ENCODE measurements at places on chromosomes 2 and 18.
A peak's percentile ranks its signal among the peaks of the same experiment; 100 is the strongest.

DNA sequence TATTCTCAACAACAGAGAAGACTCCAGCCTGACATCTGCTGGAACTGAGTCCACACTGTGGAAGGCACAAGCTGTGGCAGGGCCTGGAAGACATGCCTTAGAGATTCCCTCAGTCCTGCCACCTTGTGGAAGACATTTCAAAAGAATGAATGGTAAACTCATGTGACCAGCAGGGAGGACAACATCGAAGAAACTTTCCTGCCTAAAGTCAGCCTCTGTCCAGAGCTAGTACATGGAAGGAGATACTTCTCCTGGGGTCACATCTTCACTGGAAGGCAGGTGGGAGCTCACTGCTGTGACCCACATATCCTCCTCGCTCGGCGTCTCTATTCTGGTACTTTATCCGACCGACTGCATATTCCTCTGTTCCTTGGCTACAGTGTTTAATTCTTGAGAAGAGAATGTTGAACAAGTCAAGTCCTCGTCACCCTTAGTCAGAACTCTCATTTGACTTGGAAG lies 59.5 kb downstream of the PUM2 start:
- peak; percentile 87 for DNase-seq

- DNase-seq, result no peak
Measured at GRCh38 chr18:78652001-78652545, 327.5 kb upstream of the SALL3 start.

DNA sequence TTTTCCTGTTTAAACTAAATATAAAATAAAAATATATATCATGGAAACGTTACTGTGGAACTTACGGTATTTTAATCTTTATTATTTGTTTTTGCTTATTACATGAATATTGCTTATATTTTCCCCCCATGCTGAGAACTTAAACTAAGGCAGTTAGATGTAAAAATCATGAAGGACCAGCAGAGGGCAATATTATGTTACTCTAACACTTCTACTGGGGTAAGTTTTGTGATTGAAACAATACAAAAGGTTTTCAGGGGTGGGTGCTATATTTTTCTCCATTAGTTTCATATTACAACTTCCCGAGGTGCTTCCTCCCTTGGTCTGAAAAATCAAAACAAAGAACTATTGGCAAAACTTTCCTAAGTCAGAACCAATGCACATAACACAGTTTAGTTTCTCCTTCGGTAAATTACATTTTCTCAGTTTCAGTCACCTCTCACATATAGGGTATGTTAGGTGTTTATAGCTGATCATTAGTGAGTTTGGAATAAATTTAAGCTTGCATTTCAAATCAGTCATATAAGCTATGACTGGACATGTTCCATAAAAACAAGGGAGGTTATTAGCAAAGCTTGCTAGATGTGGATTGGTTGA lies 54.8 kb downstream of the ZNF407 start:
- DNase-seq, result peak; percentile 14

DNA sequence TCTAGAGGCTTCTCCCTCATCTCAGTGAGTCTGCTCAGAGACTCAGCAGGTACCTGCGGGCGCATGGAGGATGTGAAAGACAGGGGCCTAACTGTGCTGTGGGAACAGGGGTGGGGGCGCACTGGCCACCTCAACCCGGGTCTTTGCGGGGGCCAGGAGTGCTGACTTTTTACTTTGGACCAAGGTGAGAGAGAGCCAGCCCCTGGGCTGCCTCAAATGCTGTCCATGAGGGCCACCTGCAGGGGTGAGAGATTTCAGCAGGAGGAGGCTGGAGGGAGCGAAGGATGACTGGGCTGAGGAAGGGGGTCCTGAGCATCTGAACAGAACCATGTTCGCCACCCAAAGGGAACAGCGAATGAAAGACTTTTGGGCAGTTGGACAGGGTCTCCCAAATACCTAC lies 129.4 kb downstream of the TNS1 start:
- no peak for DNase-seq

GRCh38 chr2:208129744-208130711 lies at the start of gene CRYGC:
TSS of gene CRYGC (minus strand) at chr2:208129828. CDS start at chr2:208129792, 36 bp downstream.
- peak; percentile 59 for DNase-seq

DNA sequence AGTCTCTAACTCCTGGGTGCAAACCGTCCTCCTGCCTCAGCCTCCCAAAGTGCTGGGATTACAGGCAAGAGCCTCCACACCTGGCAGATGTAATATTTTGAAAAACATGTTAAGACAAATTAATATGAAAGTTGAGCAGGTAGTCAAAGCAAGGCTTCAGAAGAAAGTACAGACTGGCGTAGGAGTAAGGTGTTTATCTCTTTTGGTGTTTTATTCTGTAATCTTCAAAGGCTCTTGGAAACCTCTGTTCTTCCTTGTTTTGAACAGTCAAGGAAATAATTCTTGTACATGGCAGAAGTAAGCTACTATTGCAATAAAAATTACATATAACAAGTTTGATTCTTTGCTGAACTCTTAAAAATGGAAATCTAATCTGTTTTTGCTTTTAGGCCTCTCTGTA lies 5.3 kb downstream of the RNF138 start:
- DNase-seq, result no peak

- peak; percentile 42 for DNase-seq
Measured at GRCh38 chr2:201220102-201220570, 37.2 kb downstream of the CASP10 start.

DNA sequence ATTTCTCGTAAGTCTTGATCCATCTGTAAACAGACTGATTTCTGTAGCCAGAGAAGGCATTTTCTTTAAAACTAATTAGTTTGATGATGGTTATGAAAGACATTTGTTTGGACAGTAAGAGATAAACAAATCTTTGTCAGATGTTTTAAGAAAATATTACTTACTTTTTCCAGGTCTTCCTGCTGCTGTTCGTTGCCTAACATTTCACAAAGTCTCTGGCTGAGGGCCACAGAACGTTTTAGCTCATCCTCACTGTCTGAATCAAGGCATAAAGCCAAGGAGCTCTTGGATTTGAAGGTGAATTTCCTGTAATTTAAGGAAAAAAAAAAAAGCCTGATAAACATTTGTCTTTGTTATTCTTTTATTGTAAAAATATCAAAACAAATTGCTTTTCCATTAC lies 57.8 kb downstream of the VIL1 start:
- DNase-seq, result no peak

DNA sequence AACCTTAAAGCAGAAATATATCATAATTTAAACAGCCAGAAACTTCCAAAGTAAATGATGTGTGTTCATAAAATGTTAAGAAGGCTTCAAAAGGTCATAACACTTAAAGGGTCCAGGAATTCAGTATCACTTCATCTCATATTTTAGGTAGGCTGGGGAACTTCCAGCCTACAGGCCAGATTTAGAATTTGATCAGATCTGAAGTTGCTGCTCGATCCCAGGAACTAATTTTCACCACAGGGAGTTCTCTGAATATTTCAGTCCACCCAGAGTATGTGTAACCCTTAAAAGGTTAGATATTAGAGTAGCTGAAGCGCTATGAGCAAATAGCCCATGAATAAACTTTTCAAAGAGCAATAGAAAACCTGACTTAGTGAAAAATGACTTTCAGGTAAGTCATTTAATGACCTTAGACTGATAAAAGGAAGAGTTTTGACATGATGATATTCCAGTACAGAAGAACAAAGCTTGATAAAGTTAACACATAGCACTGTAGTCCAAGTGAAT lies 1.7 kb downstream of the WIPF1 start:
- no peak for DNase-seq

- DNase-seq, result no peak
Measured at GRCh38 chr18:79496237-79496977, 100.7 kb downstream of the NFATC1 start.

DNA sequence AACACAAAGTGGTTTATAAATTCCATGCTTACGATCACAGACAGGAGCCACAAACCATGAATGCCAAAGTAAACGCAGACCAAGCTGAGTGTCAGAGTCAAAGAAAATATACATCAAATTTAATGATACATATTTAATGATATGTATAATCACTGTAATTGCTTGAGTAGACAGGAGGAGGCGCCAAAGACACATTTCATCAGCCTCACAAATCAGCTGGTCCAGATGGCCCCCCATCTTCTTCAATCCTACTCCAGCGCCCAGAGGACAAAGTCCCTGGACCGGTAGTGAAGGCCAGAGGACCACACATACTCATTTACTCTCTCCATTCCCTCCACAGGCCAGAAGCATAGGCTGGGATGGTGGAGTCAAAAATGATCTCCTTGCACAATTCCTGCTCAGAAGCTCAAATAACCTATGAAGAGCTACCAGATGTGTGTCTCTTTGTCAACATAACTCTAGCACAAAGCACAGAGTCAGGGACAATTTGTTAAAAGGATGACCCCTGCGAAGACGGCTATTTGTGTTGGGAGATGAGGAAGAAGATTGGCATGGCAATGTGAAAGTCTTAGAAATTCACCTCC lies 149.3 kb upstream of the PGAP1 start:
- no peak for DNase-seq

GRCh38 chr2:99066075-99066958 lies 75.2 kb upstream of the C2orf15 start:
- peak; percentile 45 for DNase-seq

- DNase-seq, result no peak
Measured at GRCh38 chr2:177882501-177882900, 190.1 kb downstream of the PDE11A start.

DNA sequence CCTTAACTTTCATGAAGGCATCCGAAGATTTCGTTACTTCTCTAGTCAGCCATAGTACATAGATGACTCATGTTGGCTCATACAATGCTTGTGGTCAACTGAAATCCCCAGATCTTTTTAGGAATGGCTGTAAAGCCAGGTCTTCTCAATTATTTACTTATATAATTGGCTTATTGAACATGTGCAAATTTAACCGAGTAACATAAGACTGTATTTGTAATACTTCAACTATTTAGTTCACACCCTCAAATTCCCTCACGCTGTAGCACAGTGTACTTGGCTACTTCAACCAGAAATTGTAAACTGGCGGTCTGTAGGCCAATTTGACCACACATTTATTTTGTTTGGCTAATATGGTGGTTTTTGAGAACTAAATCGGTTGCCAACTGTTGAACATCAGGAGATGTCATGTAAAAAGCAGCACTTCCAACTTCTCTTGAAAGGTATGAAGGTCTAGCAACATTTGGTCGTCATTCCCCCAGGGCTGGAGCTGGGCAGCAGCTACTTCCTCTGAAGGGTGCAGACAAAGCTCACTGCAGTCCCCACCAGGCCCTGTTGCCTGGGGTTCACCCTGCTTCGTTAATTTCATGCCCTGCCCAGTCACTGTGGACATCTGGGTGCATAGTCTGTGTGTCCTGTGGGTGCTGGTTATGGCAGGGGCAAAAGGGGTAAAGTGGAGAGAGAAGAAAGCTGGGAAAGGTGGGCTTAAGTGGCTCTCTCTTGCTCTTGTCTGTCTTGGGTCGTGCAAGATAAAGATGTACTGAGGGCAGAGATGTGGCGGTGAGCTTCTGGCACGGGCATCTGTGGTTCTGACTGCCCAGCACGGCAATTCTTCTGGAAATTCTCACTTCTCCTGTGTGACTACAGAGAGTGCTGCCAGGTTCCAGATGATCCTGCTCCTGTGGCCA lies 3.2 kb upstream of the SH3RF3 start:
- peak; percentile 79 for DNase-seq

DNA sequence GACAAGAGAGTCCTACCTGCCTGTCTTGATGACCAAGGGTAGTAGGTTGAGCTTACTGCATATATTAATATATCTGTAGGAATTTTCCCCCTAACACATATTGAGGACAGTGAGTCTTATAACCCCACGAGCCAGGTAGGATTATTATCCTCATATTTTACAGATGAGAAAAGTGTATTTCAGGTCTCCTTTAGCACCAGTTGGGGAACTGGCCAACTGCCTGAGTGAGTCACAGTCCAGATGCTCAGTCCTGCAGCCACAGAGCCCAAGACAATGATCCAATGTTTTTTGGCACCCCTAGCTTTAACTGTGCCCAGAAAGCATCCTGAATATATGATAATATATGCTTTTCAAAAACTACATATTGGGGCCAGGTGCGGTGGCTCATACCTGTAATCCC lies 30.8 kb upstream of the GLS start:
- peak; percentile 73 for DNase-seq

DNA sequence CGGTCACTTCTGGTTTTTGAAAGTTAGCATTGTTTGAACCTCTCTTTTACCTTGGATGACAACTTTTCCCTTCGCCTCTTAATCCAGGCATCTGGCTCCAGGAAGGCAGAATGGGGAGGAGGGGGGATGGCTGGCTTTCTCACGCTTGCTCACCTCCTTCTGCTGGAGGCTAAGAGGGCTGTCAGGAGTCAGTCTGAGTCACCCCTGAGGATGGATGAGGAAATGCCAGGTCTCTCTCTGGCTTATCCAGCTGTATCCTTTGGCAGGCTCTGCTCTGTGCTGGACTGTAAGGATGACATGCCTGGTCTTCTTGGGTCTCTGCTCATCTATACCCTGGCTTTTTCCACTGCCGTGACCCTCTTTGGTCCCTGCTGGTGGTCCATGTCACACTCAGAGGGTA lies 142.9 kb upstream of the GYPC start:
- DNase-seq, result peak; percentile 19

DNA sequence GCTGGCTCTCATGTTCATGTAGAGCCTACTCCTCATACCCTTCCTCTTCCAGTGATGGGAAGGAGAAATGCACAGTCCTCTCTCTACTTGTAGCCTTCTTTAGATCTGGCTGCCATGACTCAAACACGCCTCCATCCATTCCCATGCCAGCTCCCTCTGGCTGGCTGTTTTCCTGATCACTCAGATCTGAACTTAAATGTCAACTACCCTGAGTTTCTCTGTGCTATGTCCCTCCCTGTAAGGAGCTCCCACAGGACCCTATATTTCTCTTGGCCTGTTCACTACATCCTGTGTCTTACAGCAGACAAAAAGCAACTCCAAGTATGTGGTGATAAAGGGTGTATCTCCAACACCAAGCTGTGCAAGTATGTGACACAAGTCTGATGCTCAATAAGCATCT lies 152.4 kb downstream of the TCF4 start:
- DNase-seq, result no peak

DNA sequence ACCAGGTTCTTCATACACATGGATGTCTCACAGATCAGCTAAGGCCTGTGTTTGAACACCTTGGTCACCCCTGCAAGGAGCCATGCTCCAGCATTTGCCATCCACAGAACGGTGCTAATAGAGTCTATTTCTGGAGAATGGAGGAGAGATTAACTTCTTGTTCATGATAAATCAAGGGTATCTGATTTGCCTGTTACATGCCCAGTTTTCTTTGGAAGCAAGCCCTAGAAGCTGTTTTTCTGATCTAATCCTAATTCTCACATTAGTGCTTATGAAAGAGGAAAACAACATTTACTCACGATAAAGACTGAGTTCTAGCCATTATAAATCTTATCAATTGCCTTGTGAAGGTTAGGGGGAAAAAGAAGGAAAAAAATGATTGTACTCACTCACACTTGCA lies 119.6 kb upstream of the DTNA start:
- no peak for DNase-seq
